ENCODE measurements at places on chromosomes 1 and 21.

DNA sequence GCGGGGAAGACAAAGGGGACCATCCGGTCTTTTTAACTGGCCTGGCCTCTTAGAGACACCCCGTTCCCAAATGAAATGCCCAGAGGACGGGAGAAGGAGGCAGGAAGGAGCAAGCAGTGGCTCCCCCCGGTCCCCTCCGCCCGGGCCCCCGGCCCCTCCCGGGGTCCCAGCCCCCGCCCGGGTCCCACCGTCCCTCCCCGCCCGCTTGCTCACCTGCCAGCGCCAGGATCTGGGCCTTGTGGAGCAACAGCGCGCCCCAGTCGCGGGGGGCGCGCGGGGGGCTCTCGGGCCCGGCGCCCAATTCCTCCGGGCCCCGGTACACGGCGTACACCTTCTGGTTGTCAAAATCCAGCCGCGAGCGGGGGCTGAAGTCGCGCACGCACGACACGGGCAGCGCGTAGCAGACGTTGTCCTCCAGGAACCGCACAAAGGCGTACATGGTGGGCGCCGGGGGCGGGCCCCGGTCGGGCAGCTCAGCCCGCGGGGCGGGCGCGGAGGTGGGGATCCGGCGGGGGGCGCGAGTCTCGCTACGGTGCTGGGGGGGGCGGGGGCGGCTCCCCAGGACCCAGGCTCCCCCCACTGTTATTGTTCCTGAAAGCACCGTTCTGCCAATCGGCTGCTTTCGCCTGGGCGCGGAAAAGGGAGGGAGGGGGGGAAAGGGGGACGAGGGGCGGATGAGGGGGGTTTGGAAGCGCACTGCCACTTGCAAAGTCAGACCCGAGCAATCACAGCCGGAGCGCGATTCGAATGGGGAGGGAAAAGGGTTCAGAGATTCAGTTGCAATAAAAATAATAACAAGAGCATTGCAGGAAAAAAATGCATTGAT lies at the start of gene BEND5:
TSS of gene BEND5 (minus strand) at position 499 of the 826 bp plus-strand sequence. CDS start at position 439, 60 bp downstream.
- peak; percentile 41 for DNase-seq

- no peak for DNase-seq
These were observed 6.9 kb downstream of the TRAPPC10 start for GRCh38 chr21:44018813-44019567.

DNA sequence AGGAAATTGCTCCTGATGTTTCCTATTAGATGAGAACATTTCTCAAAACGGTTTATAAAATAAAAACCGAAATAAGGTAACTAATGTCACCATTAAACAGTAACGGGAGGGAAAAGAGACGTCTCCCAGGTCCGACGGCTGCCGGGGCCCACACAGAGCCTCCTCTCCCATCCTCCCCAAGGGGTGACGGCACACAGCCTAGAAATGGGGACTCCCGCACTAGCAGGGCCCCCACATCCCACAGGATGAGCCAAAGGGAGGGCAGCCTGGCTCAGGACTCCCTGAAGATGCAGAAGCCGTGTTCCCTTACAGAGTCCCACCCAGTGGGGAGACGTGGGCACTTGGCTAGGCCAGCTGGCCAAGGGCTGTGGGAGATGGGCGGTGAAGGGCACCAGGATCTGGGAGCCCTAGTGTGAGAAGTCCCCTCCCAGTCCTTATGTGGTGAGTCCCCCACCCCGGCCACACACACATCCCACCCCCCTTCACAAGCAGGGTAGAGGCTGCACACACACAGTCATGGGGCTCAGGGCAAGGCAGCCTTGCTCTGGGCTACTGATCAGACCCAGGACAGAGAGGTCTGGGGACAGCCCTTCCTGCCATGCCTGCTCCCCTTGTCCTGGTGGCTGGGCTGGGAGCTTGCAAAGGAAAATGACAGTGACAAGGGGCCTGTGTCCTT lies 3.3 kb downstream of the KRTAP10-3 start:
- no peak for DNase-seq

DNA sequence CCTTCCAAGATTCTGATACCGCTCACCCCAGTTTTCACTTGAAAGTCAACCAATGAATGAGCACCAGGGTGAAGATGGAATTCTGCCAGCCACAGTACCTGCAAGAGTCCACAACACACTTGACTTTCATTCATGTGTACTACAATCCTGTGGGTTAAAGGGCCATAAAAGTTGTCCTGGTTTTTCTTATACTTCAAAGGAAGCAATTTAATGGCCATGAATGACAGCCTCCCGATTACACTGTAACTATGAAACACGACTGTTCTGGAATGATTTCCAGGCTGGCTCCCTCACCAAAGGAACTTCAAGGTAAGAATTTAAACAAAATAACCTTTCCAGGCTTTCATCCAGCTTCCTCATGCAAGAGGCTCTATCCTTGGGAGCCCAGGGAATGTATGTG lies 502.8 kb downstream of the SMYD3 start:
- no peak for DNase-seq
